Naive thymus-derived CD8-positive, alpha-beta T cell (primary cell): ENCODE measurements at places on chromosomes 2 and 18.
A peak's percentile ranks its signal among the peaks of the same experiment; 100 is the strongest.

GRCh38 chr2:137975280-137976271 is 11.3 kb downstream of the HNMT start:
- no peak for DNase-seq

GRCh38 chr2:240959214-240959940 is 39.0 kb upstream of the SNED1 start:
- DNase-seq: no peak

DNA sequence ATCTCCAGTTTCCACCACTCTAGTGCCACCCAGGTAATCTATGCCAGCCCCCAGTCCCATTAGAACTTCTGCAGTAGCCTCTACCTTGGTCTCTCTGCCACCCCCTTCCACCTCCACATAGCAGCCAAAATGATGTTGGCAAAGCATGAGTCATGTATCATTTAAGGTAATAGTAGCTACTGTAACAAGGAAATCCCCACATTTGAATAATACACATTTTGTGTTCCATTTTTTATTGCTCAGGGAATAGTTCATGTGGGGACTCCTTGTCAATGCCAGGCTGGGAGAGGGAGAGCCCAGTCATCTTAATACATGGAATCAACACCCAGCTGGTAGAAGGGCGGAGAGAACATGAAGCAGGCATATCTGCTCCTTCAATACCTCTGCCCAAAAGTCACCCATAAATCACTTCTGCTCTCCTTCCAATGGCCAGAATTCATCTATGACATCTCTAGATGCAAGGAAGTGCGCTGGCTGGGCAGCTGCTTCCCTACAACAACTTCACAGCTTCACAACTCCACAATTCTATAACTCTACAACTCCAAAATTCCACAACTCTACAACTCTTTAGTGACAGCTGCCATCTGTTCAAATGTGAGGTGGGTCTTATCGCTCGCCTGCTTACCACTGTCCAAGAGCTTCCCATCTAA is 70.6 kb upstream of the GLS start:
- no peak for DNase-seq

- DNase-seq: no peak
These were observed 178.2 kb downstream of the ANAPC1 start for GRCh38 chr2:111705711-111706336.

GRCh38 chr2:138602166-138602460 is 100.5 kb downstream of the SPOPL start:
- DNase-seq: no peak

GRCh38 chr2:9657083-9657482 is 26.3 kb upstream of the YWHAQ start:
- DNase-seq: no peak

DNA sequence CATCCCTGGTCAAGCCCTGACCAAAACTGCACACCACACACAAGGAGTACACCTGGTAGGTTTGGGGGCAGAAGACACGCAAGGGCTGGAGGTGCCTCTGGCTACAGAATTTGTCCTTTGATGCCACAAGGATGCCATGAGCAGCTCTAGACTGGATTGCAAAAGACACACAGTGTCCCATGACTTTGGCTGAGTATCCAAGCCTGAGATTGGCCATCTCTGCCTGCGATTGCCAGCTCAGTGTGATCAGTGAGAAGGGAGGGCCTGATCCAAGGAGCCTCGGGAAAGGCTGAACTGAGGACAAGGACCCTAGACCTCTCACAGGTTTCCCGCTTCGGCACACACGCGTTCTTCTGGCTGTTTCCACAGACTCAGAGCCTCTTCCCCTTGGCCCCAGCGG is 60.0 kb upstream of the FOSL2 start:
- DNase-seq: no peak

GRCh38 chr2:101251844-101252407 is 760 bp upstream of the CNOT11 start:
- peak; percentile 50 for DNase-seq

DNA sequence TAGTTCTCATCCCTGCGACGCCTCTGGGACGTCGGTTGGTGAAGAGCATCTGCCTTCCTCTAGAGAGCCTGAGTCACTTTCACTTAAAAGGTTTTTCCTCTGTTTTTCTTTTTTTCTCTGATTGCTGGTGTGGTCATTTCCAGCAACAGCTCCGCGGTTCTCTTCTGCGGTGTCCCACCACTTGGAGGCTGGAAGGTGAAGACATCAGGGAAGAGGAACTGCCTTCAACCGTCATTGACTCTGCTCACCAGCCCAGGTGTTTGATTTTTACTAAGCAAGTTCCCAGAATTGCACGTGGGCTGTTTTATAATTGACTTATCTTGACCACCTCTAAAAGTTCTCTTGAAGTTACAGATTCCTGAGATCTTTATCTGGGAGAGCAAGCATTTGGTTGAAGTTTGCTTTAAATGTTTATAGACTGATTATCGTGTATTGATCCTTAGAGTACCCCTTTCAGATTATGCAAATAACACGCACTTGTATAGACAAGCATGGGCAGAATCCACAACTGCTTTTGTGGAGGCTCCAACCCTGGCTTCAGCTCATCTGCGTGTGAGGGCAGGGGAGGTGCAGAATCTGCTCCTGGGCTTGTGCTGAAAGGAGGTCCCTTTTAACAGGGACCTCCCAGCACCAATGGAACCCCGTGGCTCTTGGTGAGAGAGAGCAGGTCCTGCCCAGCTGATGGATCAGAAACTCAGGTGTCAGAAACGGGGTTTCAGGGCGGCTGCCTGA is 3.5 kb downstream of the CTDP1 start:
- DNase-seq: peak; percentile 52

GRCh38 chr18:78790960-78791359 is 188.7 kb upstream of the SALL3 start:
- DNase-seq: no peak

GRCh38 chr2:32905270-32905669 is 41.5 kb upstream of the LTBP1 start:
- DNase-seq: no peak

DNA sequence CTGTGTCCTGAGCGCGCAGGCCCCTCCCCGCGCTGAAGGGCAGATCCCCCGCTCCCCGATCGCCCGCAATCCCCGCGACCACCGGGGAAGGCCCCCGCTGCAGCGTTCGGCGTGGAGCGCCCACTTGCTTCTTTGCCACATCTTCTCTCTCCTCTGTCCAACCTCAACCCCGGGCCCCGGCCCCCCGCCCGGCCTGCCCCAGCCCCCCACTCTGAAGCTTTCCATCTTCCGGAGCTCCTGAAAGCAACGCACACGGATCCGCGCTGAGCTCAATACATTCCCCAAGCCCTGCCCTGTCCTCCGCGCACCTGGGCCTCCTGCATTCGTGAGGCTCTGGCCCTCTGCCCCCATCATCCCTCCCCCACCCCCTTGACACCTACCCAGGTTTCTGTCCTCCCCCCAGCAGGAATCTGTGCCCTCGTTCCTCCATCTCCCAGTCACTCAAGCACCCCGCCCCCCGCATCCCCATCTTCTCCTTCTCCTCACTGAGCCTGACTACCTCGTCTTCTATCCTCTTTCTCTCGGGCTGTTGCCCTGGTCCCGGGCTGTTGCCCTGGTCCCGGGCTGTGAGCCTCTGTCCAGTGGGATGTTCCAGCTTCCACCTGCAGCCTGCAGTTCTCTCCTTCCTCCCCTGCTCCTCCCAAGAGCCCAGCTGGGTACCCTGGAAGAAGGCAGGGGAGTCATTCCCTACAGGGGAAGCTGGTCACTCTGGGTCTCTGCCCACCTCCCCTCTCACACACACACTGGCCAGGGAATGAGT is 7.8 kb downstream of the SPEG start:
- DNase-seq: no peak

DNA sequence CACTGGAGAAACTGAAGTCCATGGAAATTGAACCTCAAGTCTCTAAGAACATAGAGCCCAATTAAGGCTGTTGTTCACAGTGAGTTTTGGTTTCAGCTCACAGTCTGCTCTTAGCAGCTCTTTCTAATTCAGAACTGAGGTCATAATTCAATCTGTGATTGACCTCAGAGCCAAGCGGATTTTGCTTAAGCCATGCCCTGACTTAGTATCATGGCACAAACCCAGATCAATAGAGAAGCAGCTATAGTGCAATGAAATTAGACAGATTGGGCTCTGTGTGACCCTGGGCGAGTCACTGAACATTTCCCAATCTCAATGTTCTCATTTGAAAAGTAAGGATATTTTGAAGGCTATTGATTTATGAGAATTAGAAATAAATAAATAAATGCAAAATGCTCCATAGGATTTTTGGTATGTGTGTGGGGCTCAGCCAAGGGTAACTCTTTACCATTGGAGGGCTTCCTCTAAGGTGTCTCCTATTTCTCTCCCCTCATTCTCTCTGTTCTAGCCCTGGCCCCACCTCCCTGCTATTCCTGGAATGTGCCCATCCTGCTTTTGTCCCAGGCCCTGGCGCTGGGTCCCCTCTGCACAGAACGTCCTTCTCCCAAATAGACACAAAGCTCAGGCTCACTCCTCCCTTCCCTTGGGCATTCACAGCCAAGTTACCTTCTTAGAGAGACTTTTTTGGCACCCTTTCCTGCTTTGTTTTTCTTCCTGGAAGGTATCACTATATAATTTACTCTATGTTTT is 239.6 kb downstream of the LPIN1 start:
- DNase-seq: no peak

GRCh38 chr2:127014224-127014623 is 92.7 kb downstream of the BIN1 start:
- DNase-seq: no peak

DNA sequence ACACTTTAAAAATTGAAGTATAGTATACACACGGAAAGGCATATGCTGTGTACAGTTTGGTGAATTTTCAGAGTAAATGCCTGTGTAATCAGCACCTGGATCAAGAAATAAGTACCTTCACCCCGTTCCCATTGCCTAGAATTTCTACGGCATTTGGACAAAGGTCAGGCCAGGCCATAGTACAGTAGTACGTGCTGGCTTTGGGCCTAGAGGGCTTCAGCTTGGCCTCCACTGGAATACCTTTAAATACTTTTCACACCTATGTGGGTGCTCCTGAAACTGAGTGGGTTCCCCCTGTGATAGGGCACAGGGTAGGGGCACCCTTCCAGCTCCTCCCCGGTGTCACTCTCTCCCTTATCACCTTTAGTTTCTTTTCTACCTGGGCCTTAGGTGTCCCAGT is 26.5 kb downstream of the TET3 start:
- DNase-seq: no peak

DNA sequence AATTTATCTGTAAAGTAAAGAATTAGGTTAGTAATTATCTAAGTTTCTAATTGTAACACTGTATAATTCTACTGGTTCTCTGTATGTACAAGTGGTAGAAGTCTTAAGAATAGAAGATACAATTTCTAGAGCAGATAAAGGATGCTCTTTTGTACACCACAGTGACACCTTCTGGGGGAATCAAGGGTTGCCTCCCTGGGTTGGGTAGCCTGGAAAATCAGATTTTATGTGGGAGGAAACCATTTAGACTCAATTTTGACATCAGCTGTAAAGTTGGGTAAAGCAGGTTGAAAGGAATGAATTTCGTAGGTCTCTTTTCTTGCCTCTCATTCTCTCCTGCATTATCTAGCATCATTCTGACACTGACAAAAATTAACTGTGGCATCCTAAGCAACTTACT is 354.8 kb downstream of the DCC start:
- no peak for DNase-seq

DNA sequence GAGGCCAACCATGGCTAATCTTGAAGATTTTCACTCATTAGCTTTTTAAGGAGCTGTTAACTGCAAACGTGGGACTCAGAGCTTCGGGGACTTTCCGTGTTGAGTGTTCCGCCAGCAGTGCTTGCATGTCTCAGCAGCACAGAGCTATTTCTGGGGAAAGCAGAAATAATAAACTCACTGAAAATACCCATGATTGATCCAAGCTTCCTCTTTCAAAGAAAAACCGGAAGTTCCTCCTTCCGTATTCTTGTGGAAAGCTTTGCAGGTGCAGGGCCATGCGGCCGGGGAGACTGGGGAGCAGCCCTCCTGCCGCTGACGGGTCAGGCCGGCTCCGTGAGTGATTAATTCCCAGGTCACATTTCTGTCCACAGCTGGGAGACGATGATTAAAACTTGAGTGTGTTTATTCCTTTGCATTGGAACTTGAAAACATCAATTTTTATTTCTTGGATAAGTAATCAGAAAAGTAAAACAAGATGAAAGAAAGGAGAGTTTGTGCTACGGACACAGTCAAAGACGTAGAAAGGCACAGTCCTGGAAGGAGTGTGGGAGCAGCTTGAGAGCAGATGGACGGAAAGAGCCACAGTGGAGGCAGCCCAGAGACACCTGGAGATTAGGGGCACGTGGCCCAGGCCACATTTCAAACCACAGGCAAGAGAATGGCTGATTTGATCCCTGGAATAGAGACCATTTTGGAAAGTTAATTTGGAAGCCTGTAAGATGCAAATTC is 54.2 kb upstream of the CTDP1 start:
- DNase-seq: no peak

GRCh38 chr18:79954791-79955190 is 3.3 kb upstream of the SLC66A2 start:
- DNase-seq: no peak

GRCh38 chr18:67692811-67693210 is 176.3 kb upstream of the DSEL start:
- no peak for DNase-seq

DNA sequence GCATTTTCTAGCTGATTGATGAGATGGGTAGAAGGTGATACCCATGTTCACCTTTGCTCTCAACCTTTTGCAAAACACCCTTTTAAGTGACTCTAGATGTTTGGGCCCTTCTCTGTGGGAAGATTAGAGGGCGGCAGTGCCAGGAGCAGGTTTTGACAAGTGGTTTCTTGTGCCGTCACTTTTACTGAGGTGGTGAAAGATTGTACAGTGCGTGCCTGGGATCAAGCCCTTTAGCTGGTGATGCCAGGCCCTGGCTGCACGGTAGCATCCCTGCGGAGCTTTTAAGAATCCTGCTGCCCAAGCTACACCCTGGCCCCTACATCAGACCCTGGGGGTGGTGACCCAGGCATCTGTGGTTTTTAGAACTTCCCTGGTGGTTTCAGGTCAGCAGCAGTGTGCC is 29.1 kb downstream of the MTCL1 start:
- no peak for DNase-seq

DNA sequence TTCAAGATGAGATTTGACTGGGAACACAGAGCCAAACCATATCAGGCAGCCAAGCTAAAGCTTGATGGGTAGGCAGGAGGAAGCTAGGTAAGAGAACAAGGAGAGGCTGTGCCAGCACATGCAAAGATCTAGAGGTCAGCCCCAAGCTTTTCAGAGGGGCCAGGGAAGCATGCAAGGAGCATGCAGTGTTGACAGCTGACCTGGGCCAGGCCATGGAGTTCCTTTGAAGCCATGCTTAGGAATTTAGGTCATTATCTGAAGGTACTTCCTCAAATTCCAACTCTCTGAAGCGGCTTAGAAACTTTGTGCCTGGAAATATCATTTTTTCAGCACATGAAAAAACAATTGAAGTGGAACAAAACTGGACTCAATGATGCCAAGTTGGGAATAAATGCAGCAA is 130.8 kb downstream of the SPAG16 start:
- no peak for DNase-seq

DNA sequence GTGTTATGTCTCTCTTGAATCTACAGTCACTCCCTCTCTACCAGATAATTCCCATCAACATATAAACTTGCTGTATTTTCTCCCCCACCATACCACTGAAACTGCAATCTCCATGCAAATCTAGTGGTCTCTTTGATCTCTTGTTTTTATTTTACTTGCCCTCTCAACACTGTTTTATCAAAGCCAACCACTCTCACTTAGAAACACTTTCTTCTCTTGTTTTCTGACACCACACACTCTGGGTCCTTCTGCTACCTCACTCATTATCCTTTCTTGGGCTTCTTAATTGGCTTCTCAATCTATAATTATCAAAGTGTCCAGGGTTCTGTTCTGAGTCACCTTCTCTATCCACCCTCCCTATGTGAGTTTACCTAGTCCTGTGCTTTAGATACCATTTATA is 2.0 kb upstream of the MCFD2 start:
- DNase-seq: no peak
